ENCODE measurements at places on chromosomes 2 and 18. TPM values are rescaled to one million over a fixed set of nuclear protein-coding genes. Genes with fewer than 3 reads are reported as not detected.

The LRRTM1 gene
- not detected for total RNA-seq

The TACR1 gene
- total RNA-seq, result not detected

The ID2 gene
- 431 TPM for total RNA-seq

The LINC00305 gene
- not detected for total RNA-seq

The ELOA2 gene
- not detected for total RNA-seq

The GNAL gene
- total RNA-seq, result 0.52 TPM

The CCDC68 gene
- total RNA-seq, result not detected

The HRH4 gene
- total RNA-seq, result not detected

The LIPG gene
- 0.16 TPM for total RNA-seq

The MAP4K4 gene
- total RNA-seq, result 42.8 TPM

Measured in activated CD8-positive, alpha-beta memory T cell treated with anti-CD3 and anti-CD28 coated beads, Interleukin-2, amount 10 ng/mL, durations not matched to agents 7 days and 5 days (primary cell).